ENCODE measurements at places on chromosomes 12 and 14.

- DNase-seq = no peak
Measured at GRCh38 chr14:68548194-68549076, 244.4 kb downstream of the ZFP36L1 start.

GRCh38 chr14:25094171-25094907 lies 44.4 kb upstream of the STXBP6 start:
- DNase-seq = no peak

GRCh38 chr12:125604976-125605375 lies 539.7 kb downstream of the AACS start:
- no peak for DNase-seq

DNA sequence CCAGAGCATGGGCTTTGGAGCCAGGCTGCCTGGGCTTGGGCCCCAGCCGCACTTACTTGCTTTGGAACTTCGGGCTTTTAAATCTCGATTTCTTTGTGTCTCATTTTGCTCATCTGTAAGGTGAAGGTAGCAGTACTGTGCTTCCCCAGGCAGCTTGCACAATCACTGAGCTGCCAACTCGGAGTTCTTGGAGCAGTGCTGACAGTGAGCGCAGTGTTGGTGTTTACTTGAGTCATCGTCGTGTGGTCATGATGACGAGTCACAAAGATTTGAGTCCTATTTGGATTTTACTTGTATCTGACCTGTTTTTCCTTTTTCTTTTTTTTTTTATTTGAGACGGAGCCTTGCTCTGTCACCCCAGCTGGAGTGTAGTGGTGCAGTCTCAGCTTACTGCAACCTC lies 31.3 kb upstream of the ATF1 start:
- no peak for DNase-seq

- no peak for DNase-seq
Measured at GRCh38 chr12:114783089-114783618, 99.2 kb upstream of the TBX3 start.

- DNase-seq = no peak
Measured at GRCh38 chr14:75375983-75376382, 51.8 kb upstream of the JDP2 start.

DNA sequence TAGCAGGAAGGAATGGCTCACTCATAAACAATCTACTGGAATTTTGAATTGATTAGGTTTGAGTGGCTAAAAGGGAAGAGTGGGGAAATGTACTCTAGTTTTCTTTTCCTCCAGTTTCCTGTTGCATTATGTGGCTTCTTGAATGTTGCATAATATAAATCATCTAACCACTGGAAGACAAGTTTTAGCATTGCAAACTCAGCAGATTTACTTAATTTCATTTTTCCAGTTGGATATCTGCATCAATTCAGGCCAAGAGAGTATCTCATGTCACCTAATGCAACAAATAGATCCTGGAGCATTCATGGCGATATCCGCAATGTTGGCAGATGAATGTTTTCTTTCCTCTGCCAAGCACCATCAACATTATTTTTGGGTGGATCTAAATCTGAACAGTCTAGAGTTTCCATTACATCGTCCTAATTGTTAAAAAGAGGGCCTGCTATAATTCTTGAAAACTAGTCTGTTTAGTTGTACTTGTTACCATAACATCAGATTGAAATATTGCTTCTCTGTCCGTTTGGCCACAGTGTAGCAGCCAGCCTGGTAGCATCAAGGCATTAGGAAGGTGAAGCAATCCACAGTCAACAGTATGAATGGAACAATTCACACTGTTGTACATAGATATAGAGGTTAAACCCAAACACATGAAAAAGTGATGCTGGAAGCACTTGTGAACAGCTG lies 544.2 kb downstream of the ETNK1 start:
- no peak for DNase-seq

- no peak for DNase-seq
Measured at GRCh38 chr12:83198291-83199015, 511.7 kb downstream of the TMTC2 start.

DNA sequence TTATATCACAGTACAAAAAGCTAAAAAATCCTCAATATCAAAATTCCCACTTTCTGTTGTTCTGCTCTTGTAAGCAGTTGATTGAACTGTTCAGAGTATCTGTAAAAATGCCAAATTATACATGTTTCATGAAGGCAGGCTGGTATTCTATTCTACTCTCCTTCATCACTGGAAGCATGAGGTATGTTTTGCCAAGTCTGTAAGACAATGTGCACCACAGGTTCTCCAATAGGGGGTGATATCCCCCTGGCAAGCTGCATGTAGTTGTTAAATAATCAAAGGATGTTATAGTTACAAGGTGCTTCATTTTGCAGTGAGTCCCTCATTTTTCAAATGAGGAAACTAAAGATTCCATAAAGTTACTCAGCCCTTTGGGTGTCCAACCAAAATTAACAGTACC lies 15.1 kb upstream of the NEK9 start:
- DNase-seq = no peak

DNA sequence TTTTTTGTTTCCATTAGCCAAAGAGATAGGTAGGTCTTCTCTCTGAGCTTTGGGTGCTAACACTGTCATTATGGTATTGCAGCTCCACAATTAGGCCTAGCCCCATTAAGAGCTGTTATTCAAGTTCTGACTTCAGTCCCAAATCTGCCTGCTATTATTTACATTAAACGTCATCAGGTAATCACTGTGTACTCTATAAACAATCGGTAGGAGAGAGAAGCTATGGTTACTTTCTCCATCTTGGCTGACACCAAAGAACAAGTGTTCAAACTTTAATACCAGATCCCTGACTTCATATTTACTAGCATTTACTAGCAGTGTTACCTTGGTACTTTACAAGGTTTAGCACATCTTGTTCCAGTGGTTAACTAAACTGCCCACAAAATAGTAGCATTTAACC lies 305.1 kb upstream of the GARIN2 start:
- no peak for DNase-seq

- DNase-seq = no peak
Measured at GRCh38 chr14:27391331-27391730, 793.5 kb upstream of the NOVA1 start.

GRCh38 chr12:109052097-109052413 lies 321 bp upstream of the USP30 start:
- no peak for DNase-seq

DNA sequence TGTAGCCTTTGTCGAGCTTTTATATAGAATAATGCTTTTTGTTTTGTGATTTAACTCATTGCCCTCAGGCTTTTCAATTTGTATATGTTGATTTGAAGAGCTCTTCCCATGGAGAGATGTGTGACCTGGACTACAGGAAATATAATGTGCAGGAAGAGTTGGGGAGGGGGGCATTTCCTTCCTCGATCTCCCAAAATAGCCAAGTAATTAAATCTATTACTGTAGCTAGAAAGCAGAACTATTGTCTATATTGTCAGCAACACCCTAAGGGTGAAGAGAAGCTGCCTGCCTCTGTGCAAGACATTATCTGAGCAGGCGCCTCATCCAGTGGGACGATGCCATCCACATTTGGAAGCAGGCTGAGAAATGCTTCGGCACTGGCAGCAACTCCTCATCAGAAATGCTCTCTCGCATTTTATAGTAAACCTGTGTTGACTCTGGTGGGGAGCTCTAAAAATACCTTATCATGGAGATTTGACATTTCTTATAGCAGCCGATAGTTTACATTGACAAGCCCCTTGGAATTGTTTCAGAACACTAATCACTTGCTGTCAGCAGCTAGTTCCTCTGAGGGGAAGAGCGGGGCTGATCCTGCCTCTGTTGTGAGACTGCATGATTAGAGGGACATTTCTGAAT lies 392.5 kb upstream of the RGS6 start:
- DNase-seq = no peak

DNA sequence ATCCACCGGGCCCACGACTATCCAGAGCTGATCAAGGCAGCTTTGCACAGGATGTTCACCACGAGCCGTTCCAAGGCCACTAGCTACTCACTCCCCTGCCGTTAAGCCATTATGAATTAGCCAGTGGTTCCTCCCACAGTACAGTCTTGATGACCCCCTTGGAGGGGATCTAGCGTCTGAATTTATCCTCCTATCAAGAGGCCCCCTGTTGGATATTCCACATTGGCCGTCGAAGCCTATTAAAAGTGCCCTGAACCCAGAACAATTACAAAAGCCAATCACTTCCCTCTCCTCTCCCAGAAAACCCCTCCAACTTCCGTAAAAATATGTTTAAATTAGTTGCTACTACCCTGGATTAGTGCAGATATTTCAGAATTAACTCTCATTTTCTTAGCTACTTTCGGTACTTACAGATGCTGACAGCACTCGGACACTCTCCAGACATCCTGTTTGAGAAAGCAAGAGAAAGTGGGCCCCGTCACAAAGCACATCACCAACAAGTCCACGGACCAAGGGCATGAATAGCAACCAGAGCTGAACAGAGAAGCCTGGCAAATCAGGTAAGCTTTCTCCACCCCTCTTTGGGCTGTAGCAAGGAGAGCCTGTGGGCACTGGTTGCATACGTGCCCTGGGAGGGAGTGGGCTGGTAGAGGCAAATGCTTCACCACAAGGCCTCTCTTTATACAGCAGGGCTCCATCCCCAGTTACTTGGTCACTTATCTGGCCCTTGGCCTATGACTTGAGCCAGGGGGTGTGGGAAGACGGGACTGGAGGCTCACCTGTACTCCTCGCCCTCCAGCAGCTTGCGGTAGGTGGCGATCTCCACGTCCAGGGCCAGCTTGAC lies 5.3 kb downstream of the KRT3 start:
- no peak for DNase-seq

- no peak for DNase-seq
Measured at GRCh38 chr12:104721936-104722335, 236.2 kb downstream of the SLC41A2 start.

GRCh38 chr12:106445959-106446358 lies 88.4 kb downstream of the POLR3B start:
- no peak for DNase-seq

- DNase-seq = no peak
Measured at GRCh38 chr14:70448633-70449340, 3.2 kb upstream of the ADAM21 start.

DNA sequence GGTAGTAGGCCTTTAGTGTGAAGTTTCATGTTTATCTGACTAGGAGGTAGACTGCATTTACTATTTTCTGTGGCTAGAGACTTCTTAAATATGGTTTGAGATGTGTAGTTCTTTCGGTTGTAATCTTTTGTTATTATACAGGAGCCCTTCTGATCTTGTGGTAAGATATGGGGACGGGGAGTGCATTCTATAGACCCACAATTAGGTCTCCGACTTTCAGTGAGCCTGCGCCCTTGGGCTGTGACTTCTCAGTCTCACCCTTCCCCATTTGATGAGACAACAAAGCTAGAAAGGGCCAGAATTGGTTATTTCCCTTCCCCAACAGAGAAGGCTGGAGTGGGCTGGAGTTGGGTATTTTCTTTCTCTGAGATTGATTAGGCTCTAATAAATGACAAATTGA lies 130.0 kb downstream of the MSRB3 start:
- DNase-seq = no peak

DNA sequence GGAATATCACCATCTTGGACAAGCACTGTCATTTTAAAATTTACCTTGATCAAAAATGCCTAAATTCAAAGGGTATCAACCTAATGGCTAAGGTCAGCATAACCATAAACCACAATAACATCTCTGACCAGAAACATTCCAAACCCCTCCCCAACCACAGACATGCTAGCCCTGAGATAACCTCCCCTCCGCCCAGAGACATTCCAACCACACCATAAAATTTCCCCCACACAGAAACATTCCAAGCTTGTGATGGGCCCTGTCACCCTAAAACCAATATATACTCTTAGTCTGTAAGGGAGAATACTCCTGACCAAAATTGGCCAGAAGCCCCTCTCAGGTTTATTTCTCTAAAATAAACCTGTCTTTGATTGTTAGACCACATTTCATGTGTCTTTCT lies 17.7 kb downstream of the EPYC start:
- DNase-seq = no peak

DNA sequence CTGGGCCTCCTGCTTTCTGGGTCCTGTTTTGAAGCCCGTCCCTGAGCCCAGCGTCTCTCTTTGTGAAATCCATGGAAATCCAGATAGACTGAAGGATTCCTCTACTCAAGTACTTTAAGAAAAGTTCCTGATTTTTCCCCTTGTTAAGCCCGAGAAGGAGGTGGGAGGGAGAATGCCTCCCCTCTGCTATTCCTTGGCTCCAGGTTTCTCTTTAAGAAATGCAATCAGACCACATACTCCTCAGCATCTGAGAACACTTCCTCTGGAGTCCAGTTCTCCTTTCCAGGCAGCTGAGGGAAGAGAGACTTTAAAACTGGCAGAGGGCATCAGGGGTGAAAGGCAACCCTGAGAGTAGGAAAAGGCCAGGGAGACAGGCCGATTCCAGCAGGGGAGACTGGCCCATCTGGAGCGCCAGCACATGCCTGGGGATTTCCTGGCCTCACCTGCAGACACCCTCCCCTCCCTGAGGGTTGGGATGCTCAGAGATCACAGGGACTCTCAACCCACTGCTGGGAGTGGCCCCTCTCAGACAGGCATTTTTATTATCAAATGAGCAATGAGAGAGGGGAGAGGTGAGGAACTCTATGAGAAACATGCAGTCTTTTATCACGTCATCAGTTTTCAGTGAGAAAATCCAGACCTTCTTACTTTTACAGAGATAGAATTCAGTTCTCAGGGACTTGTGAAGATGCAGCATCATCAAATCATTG lies 2.0 kb upstream of the EMP1 start:
- no peak for DNase-seq

DNA sequence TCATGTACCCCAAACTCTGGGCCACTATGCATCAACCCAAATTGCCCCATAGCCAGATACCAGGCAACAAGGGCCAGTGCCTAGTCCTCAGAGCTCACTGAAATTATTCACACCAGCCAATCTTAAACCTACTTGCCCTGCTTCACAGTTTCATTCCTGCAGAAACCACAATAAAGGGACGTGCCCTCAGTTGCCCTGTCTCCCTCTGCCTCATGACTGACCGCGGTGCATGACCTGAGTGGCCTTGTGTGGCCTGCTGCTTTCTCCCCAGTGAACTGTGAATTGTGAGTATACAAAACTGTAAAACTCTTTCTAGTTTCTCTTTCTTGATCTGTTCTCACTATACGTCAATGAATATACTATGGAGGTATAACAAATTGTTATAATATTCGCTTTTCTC lies 490.9 kb upstream of the MIS18BP1 start:
- no peak for DNase-seq

DNA sequence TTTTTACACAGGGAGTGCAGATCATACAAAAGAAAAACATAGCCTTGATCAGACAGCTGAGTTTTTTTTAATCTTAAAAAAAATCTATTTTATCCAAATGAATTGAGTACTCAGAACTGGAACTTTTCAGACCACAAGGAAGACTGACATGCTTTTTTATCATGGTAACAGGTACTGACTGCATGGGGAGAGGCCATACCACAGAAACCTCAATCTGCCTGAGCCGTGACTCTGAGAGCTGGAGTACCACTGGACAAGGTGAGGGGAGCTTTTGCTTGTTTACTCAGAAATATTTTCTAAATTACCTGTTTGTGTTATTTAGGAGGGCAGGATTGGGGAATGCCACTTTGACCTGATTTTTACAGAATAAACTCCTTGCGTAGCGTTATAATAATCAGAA lies 143.9 kb downstream of the ALX1 start:
- no peak for DNase-seq

GRCh38 chr14:75906680-75907280 lies 75.0 kb downstream of the TGFB3 start:
- DNase-seq = no peak

- no peak for DNase-seq
Measured at GRCh38 chr12:60724984-60725383, 1129.2 kb downstream of the SLC16A7 start.

GRCh38 chr12:52139579-52140062 lies 52.2 kb downstream of the KRT80 start:
- no peak for DNase-seq

Measured in stimulated activated CD8-positive, alpha-beta memory T cell treated with anti-CD3 and anti-CD28 coated beads, Interleukin-7, amount 100 ng/mL, for 48 hours (primary cell).